ENCODE measurements at places on chromosomes 11 and 22.

GRCh38 chr11:1149545-1149944 lies 8.2 kb upstream of the MUC5AC start:
- DNase-seq, result no peak

GRCh38 chr11:2860636-2861035 lies 24.9 kb downstream of the CDKN1C start:
- DNase-seq, result no peak

DNA sequence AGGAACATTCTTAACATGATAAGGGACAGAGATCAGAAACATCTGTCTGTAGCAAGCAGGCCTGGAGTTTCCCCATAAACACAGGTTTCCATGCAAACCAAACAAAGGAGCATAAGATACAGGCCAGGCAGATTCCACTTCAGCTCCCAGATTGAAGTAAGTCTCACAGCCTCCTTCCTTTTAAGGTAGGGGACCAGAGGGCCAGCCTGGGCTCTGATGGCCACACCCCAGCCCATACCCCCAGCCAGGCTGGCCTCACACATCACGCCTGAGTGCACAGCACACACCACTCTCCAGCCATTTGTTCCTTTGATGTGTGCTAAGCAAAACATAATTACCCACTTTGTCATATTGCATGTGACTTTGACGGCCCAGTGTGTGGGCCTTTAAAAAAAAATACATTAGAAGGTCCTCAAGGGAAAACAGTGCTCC lies 518.7 kb downstream of the NTM start:
- no peak for DNase-seq

DNA sequence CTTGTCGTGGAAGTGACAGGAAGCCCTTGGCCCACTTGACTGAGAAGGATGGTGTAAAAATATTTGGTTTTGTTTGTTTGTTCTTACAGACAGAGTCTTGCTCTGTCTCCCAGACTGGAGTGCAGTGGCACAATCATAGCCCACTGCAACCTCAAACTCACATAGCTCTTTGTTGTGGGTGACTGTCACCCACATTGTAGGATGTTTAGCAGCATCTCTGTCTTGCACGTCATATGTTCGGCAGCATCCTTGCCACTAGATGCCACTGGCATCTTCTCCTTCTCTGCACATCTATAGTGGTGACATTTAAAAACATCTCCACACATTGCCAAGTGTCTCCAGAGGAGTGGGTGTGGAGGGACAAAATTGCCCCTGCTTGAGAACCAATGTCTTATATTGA lies 56.8 kb downstream of the PRR5L start:
- peak; percentile 8 for DNase-seq

DNA sequence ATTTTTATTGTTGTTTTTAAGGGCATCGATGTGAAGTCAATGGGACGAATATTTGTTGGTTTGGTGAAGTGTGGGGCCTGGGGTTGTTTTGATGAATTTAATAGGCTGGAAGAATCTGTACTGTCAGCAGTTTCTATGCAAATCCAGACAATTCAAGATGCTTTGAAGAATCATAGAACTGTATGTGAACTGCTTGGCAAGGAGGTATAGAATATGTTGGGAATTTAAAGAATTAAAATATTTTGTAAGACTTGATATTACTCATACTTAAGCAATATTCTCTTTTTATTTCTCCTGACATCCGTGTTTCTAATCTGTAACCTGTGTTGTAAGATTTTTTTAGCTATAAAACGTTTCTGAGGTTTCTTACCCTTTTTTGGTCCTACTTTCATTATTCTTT lies 61.6 kb downstream of the DYNC2H1 start:
- DNase-seq, result no peak

- DNase-seq, result no peak
Observed at GRCh38 chr22:46507451-46508425, 29.7 kb downstream of the CELSR1 start.

GRCh38 chr11:69440876-69441275 lies 40.6 kb upstream of the LINC01488 start:
- no peak for DNase-seq

GRCh38 chr11:7376386-7376785 lies 108.9 kb upstream of the OLFML1 start:
- DNase-seq, result no peak

DNA sequence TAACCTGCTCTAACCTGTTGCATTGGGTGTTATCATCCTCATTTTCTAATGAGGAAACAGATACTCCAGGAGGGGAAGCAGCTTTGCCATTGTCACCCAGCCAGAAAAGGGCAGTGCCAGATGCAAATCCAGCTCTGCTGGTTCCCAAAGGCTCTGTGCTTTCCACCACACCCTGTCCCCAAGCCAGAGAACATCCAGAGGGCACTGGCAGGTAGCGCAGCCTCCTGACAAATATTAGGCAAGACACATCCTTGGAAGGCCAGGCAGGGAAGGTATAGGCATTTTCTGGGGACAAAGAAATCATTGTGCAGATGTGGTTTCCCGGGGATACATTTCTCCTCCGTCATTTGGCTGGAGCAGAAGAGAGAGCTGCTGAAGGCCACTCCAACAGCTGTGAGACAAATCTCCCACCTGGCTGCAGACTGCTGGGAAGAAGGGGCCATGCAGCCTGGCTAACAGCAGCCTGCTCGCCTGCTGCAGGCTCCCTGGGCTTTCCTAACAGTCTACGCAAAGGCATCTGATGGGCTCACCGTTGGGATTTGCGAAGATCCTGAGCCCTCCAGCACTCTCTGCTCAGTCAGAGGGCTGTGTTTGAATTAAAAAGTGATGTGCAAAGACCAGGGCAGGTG lies 93.9 kb upstream of the PITPNB start:
- DNase-seq, result no peak

- no peak for DNase-seq
Observed at GRCh38 chr11:130722401-130722800, 193.9 kb downstream of the SNX19 start.

All from activated CD4-positive, CD25-positive, alpha-beta regulatory T cell treated with anti-CD3 and anti-CD28 coated beads, Interleukin-2, amount 50 U/mL, for 16 hours (primary cell).